ENCODE measurements at places on chromosomes 1 and 21. TPM values are rescaled to one million over a fixed set of nuclear protein-coding genes. Genes with fewer than 3 reads are reported as not detected.

Gene DNAI4
- 2.7 TPM for total RNA-seq

Gene SPATA21
- total RNA-seq, result 0.07 TPM

Gene KLHDC7A
- total RNA-seq, result 10.9 TPM

- peaks cover 19% of the 10 kb centered on the region for H3K4me1 ChIP-seq
- no peaks in the 10 kb centered on the region for H3K36me3 ChIP-seq
- H3K27ac ChIP-seq, result no peak overlapping the region
Observed at GRCh38 chr1:214685906-214686305, 82.9 kb downstream of the CENPF start.

DNA sequence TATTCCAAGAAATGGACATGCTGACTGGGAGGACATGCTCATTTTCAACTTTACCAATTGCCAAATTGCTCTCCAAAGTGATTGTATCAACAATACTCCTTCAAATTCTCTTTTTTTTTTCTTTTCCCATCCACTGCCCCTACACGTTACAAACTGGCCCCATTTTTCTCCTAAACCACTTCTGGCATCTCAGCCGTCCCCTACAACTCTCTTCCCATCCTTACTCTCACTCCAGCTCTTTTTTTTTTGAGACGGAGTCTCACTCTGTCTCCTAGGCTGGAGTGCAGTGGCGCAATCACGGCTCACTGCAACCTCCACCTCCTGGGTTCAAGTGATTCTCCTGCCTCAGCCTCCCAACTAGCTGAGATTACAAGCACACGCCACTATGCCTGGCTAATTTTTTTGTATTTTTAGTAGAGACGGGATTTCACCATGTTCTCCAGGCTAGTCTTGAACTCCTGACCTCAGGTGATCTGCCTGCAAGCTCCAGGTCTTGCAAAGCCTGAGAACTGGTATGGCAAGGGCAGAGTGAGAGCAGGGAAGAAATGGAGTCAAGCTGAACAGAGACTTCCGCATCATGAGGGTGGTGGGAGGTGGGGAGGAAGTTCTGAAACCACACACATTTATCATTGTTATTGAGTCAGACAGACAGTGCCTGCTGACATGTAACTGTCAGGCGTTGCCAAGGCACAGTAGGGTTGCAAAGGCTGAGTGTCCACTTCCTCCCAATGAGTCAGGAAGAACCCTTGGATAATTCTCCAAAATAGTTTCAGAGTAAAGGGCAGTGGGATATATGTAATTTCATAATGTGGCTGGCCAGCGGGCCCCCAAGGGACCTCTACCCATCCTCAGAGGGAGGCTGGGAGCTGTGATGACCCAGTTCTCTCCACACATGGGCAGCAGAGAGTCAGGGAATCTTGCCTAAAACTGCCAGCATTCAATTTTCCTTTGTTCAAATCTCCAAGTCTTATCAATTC, 17.4 kb downstream of the CELA3A start:
- peaks cover 8% of the 10 kb centered on the region for H3K4me1 ChIP-seq
- H3K27me3 ChIP-seq, result peaks cover 2% of the 10 kb centered on the region
- H3K27ac ChIP-seq, result no peak overlapping the region
- no peaks in the 10 kb centered on the region for H3K36me3 ChIP-seq
- no peak for DNase-seq

DNA sequence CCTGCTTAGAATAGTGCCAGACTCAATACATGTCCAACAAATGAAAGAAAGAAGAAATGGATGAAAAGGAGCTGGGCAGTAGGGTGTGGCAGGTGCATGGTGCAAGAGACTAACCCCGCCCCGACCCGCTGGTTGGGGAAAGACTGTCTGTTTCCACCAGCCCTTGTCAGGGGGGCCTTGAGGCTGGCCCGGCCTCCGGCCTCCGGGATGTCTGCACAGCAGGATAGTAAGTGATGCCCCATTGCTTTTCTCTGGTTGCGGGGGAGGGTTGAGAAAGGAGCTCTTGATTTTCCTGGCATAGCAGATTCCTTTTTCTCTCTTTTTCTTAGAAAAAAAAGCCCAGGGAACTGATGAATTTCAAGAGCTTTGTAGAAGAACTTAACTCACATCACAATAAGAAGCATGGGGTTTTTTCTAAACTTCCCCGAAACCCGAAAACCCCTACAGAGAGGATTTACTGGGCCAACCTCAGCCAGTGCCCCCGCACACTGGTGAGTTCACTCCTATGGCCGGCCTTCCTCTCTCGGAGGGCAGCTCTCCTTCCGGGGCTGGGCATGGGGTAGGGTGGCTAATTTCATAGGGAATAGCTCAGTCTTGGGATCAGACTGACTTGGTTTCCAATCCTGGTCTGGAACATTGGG, 12.5 kb upstream of the TTC22 start:
- H3K4me1 ChIP-seq, result peaks cover 27% of the 10 kb centered on the region
- H3K27ac ChIP-seq, result peak overlapping the region; percentile 71
- no peak for DNase-seq
- H3K27me3 ChIP-seq, result peaks cover 7% of the 10 kb centered on the region
- H3K4me3 ChIP-seq, result peak overlapping the region; percentile 29

DNA sequence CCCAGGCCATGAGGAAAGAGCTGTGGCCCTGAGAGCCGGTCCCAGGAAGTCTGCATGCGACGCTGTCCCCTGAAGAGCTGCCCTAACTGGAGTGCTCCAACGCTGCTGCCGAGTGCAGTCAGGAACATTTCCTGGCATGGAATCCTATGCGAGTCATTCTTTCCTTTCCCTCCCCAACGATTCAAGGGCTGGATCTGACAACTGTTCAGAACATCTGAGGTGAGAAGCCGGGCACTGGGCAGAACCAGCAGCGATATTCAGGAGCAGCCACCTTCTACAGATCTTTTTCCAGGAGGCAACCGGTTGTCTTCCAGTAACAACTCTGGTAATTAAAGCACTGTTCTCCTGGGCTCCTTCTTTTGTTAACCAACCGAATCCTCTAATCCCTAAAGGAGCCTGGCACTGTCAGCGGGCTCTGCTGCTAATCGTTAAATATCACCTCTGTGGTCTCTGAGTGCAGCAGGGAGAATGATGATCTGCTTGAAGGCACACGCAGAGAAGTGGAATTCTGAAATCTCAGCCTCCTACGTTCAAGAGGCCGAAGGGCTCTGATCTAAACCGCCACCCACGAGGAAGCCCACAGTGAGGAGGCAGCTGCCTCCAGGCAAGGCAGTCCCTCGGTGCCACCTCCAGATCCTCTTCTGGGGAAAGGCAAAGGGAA, 55.8 kb downstream of the SLC45A1 start:
- DNase-seq, result no peak
- no peaks in the 10 kb centered on the region for H3K36me3 ChIP-seq
- peaks cover 86% of the 10 kb centered on the region for H3K4me1 ChIP-seq
- peak overlapping the region; percentile 80 for H3K27ac ChIP-seq

- H3K27ac ChIP-seq, result peak overlapping the region; percentile 57
- no peak for DNase-seq
- peaks cover 23% of the 10 kb centered on the region for H3K4me1 ChIP-seq
- peaks cover 43% of the 10 kb centered on the region for H3K36me3 ChIP-seq
- peak overlapping the region; percentile 100 for H3K4me3 ChIP-seq
Observed at GRCh38 chr1:52402860-52403240, 1.4 kb downstream of the ORC1 start.

Measured in WTC11 (cell line).